ENCODE measurements at places on chromosomes 7 and 10.
A peak's percentile ranks its signal among the peaks of the same experiment; 100 is the strongest.

- no peak for DNase-seq
Observed at GRCh38 chr7:33582104-33582503, 323.2 kb upstream of the BMPER start.

GRCh38 chr10:119871881-119872609 is 598 bp downstream of the MCMBP start:
- DNase-seq = peak; percentile 27

DNA sequence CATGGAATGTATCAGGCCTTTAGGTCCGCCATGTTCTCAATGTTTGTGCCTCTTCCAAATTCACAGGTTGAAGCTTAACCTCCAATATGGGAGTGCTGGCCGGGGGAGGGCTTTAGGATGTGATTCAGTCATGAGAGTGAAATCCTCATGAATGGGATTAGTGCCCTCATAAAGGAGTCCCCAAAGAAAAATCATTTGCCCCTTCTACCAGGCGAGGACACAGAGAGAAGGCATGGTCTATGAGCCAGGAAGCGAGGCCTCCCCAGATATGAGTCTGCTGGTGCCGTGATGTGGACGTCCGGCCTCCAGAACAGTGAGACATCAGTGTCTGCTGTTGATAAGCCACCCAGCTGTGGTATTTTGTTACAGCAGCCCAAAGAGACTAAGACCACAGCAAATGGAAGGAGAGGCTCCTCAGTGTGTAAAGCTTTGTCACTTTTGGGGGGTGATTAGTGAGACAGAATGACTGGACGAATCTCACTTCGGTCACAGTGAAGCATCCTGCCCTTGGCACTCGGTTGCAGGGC is 231.3 kb upstream of the KLF6 start:
- DNase-seq = no peak

DNA sequence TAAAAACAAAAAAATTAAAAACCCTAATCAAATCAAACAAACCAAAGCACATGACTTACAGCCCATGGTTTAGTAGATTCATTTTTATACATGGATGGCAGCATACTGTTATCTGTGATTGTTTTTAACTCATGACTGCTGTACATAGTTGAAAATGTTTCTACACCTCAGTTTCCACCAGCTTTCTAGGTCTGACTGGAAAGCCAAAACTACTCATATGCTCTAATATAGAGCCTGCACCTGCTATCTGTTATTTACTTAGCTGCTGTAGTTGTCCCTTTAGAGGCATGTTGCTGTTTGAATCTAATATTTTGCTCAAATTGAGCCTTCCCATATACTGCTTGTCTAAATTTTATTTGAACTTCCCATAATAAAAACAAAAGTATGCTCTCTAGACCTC is 289.9 kb upstream of the LRRN3 start:
- no peak for DNase-seq

DNA sequence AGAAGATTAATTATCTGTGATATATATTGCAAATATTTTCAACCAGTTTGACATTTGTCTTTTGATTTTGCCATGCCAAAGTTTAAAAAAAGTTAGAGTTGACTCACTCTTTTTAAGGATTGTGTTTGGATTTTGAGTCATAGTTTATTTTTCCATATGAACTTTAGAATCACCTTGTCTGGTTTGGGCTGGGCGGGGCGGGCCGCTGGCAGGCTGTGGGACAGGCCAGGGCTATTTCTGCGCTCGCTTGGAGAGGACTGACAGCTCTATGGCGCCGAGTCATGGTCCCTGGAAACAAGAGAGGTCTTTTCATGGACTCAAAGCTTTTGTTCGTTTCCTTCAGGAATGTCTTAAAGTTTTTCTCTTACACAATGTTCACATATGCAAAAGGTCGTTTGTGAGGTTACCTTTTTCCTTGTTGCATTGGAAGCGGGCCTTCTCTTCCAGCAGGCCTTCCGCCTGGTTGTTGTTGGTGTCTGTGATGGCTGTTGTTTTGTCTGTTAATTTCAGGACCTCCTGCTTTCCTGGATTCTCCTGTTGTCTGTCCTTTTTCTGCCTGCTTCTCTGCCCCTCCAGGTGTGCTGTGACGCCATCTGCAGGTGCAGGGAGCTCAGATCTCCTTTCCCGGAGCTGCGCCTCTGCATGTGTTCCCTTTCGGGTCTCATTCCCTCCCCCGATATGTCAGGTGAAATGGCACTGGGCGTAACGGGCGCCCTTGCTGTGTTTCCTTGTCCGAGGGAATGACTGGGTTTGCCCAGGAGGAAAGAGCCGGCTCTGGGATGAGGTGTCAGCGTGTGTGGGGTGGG is 53.8 kb downstream of the INPP5A start:
- no peak for DNase-seq

DNA sequence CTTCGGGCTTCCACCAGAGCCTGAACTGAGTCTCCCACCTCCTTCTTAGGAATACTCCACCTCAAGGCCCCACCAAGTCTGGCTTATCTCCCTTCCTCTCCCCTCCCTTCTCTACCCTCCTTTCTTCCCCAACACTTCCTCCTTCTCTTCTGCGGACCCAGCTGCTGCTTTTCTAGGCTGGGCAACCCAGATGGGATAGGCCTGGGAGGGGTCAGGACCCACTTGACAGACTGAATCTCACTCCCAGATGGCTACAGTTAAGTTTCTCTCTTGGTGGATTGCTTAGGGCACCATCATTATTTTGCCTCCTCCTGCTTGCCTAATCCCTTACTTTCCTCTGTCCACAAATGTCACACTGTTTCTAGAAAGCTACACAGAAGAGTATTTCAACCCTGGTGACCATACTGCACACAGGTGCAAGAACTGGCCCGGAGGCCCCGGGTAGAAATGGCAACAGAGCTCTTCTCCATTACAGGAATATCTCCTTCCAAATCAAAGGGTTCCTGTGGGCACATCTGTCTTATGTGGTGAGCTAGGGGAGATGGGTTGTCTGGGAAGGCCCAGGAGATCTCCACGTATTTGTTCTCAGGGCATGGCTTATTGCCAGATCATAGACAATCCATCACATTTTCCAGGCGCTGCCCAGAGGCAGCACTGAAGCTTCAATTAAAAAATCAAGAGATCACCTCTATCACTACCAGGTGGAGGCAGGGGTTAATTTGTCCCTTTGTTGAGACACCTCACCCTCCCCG is 5.1 kb upstream of the HOXA11 start:
- DNase-seq = no peak

DNA sequence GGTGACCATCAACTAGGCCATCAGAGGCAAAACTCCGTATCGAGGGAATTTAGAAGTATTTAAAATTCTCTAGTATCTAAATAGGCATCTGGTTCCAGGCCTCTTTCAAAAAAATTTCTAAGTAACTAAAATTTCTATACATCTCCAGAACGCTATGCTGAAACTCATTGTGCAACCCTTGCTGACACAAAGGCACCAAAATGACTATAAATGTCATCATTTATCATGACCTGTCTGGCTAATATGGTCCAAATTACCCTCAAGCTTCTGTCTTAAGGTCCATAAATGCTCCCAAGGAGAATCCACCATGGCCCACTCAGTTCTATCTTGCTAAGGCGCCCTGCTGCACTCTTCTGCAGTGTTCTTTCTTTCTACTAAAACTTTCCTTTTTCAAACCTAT is 16.2 kb downstream of the STEAP4 start:
- no peak for DNase-seq

DNA sequence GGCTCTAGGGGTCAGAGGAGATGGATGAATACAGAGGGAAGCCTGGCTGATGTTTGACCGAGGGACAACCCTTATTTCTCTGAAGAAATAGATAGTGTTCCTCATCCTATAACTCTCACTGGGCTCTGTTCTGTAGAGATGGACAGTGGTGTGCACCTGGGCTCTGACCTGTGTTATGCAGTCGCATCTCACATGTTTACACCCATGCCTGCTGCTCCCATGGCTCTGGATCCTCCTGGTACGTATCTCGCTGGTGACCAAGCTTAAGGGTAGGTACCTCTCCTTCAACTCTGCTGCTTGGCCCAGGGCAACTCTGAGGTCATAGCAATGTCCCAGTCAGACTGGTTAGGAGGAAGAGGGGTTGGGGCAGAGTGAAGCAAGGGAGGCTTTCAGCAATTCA is 42.8 kb downstream of the ADRA2A start:
- no peak for DNase-seq

GRCh38 chr10:6136215-6137201 is 47.7 kb downstream of the RBM17 start:
- no peak for DNase-seq

DNA sequence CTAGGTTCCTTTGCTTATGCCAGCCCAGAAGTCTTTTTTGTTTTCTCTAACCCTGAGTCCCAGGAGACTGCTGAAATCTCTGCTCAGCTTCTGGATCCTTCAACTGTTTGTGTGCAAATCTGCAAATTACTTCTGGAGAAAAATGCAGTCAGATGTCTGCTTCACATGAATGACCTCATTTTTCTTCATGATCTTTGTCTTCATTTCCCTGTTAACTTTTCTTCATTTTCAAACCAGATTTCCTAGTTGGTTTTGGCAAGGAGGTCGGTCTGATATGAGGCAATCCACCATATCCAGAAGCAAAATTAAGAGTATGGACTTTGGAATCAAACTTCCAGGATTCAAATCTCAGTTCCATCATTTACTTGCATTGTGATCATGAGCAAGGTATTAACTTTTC is 66.8 kb downstream of the ZNF503 start:
- no peak for DNase-seq

DNA sequence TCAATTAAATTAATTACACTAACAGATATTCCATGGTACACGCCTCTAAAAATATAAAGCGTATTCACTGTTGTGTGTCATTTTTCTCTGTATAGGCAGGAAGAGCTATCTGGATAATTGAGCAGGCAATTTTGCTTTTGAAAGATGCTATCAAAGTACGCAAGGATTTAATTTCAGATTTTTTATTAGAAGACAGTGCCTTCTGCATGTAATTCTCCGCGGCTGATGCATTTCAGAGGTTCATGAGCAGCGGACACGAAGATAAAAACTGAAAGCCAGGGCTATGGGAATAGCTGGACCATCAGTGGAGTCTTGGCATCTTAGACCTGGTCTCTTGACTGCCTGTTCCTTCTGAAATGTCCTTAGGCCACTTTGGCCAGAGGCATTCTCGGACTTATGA is 35.7 kb upstream of the SDK1 start:
- DNase-seq = no peak

DNA sequence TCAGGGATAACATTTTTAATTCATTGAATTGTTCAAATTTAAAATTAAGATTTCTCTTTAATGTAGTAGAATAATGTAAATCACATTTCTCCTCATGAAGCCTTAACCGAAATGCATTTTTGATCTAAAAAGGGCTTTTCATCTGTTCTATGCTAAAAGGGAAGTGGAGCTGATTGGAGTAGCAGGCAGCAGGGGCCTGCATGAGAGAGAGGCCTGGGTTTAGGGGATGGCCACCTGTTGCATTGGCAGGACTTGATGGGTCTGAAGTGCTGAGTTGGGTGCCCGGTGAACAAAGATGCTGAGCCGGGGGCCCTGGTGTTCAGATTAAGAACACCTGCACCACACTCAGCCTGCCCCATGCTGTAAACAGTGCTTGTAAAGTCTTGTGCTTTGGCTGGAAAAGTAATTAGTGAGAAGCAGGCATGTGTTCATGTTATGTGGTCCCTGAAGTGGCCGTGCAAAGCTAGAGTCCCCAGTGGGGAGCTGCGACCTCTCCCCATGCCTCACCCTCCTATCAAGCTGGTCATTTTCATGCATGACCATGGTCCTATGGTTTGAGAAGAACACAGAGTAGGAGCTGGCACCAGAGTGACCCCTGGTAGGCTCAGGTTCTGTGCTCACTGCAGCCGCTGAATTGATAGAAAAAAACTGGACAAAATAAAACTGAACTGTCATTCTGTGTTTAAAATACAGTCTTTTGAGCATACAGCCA is 124.3 kb downstream of the ADCY1 start:
- DNase-seq = no peak

GRCh38 chr10:48739170-48739569 is 54.5 kb downstream of the WDFY4 start:
- no peak for DNase-seq

- DNase-seq = no peak
Observed at GRCh38 chr10:71132321-71132810, 80.0 kb upstream of the UNC5B start.

GRCh38 chr7:56030340-56030739 is 20.9 kb downstream of the PSPH start:
- DNase-seq = no peak

- DNase-seq = no peak
Observed at GRCh38 chr7:92788559-92789183, 47.7 kb downstream of the CDK6 start.
